Dermis lymphatic vessel endothelial cell (primary cell): ENCODE measurements at places on chromosomes 5 and 9. TPM values are rescaled to one million over a fixed set of nuclear protein-coding genes. Genes with fewer than 3 reads are reported as not detected.

Gene NR2F1
- total RNA-seq = 63.1 and 74.9 TPM in 2 replicates

Gene ACOT12
- not detected in 2 replicates for total RNA-seq

Gene ARSI
- 0.54 TPM in 1 of 2 replicates, not detected in the other for total RNA-seq

Gene SLC38A9
- total RNA-seq = 40.2 and 50.9 TPM in 2 replicates

Gene GOLM1
- 12.2 and 26.6 TPM in 2 replicates for total RNA-seq

Gene CSF2
- 0.22 TPM in 1 of 2 replicates, not detected in the other for total RNA-seq

Gene TLX3
- not detected in 2 replicates for total RNA-seq

Gene CARD9
- total RNA-seq = 0.09 and 0.43 TPM in 2 replicates

Gene CORO2A
- 0.26 and 0.76 TPM in 2 replicates for total RNA-seq

Gene TAF9
- total RNA-seq = 67.9 and 72.6 TPM in 2 replicates

Gene TAF11L10
- total RNA-seq = not detected in 2 replicates

Gene FOXD4
- total RNA-seq = 0.11 and 0.17 TPM in 2 replicates

Gene PCDHA8
- total RNA-seq = under 0.01 and 0.09 TPM in 2 replicates

Gene AQP3
- total RNA-seq = 0.09 and 0.11 TPM in 2 replicates

Gene PCDHB10
- 0.98 and 1.0 TPM in 2 replicates for total RNA-seq

Gene TRPM3
- 0.11 and 0.43 TPM in 2 replicates for total RNA-seq

Gene PCDHA4
- under 0.01 and 0.17 TPM in 2 replicates for total RNA-seq

Gene PCDH1
- total RNA-seq = 5.7 and 31.1 TPM in 2 replicates

Gene ZNF474
- 0.11 and 0.17 TPM in 2 replicates for total RNA-seq

Gene C6
- not detected in 2 replicates for total RNA-seq

Gene NIM1K
- under 0.01 and 0.09 TPM in 2 replicates for total RNA-seq

Gene FGF18
- under 0.01 TPM in 1 of 2 replicates, not detected in the other for total RNA-seq

Gene CCNI2
- under 0.01 and 0.11 TPM in 2 replicates for total RNA-seq

Gene C5orf15
- 24.9 and 29.6 TPM in 2 replicates for total RNA-seq

Gene SHC3
- 0.17 and 0.33 TPM in 2 replicates for total RNA-seq

Gene MEGF10
- total RNA-seq = 0.43 and 1.6 TPM in 2 replicates

Gene MRPS27
- total RNA-seq = 64.6 and 109 TPM in 2 replicates

Gene PCDHB8
- total RNA-seq = 0.43 and 0.65 TPM in 2 replicates

Gene FREM1
- under 0.01 and 0.09 TPM in 2 replicates for total RNA-seq

Gene SLC46A2
- total RNA-seq = not detected in 2 replicates

Gene SLC36A2
- total RNA-seq = not detected in 2 replicates

Gene SEMA4D
- 1.9 and 2.5 TPM in 2 replicates for total RNA-seq

Gene SLC4A9
- total RNA-seq = not detected in 2 replicates

Gene TMC1
- total RNA-seq = 0.22 and 0.34 TPM in 2 replicates

Gene N4BP3
- total RNA-seq = 11.7 and 22.0 TPM in 2 replicates

Gene LRRTM2
- 1.2 and 2.0 TPM in 2 replicates for total RNA-seq

Gene FOXD4L5
- 0.09 TPM in 1 of 2 replicates, not detected in the other for total RNA-seq

Gene GFI1B
- total RNA-seq = under 0.01 TPM in 1 of 2 replicates, not detected in the other

Gene MARCOL
- not detected in 2 replicates for total RNA-seq

Gene WDR38
- total RNA-seq = not detected in 2 replicates

Gene RACK1
- total RNA-seq = 7,121 and 7,227 TPM in 2 replicates

Gene PCDHGB2
- total RNA-seq = 1.3 and 2.7 TPM in 2 replicates

Gene CEP72
- 0.87 and 1.9 TPM in 2 replicates for total RNA-seq

Gene SLC6A3
- under 0.01 TPM in 1 of 2 replicates, not detected in the other for total RNA-seq

Gene NTRK2
- total RNA-seq = under 0.01 and 0.11 TPM in 2 replicates

Gene ABHD17B
- total RNA-seq = 129 and 130 TPM in 2 replicates

Gene FAM153A
- not detected in 2 replicates for total RNA-seq

Gene SLC27A4
- 16.9 and 21.6 TPM in 2 replicates for total RNA-seq

Gene ADGRV1
- 0.11 and 0.17 TPM in 2 replicates for total RNA-seq

Gene ANKRD34B
- under 0.01 TPM in 1 of 2 replicates, not detected in the other for total RNA-seq

Gene COL27A1
- 0.22 and 0.69 TPM in 2 replicates for total RNA-seq
